ENCODE measurements at places on chromosomes 4 and X.

GRCh38 chr4:165515201-165515600, 136.4 kb downstream of the CPE start:
- no peak for DNase-seq

- peak; percentile 51 for DNase-seq
These were observed 9.0 kb upstream of the RPL34 start for GRCh38 chr4:108611365-108611764.

DNA sequence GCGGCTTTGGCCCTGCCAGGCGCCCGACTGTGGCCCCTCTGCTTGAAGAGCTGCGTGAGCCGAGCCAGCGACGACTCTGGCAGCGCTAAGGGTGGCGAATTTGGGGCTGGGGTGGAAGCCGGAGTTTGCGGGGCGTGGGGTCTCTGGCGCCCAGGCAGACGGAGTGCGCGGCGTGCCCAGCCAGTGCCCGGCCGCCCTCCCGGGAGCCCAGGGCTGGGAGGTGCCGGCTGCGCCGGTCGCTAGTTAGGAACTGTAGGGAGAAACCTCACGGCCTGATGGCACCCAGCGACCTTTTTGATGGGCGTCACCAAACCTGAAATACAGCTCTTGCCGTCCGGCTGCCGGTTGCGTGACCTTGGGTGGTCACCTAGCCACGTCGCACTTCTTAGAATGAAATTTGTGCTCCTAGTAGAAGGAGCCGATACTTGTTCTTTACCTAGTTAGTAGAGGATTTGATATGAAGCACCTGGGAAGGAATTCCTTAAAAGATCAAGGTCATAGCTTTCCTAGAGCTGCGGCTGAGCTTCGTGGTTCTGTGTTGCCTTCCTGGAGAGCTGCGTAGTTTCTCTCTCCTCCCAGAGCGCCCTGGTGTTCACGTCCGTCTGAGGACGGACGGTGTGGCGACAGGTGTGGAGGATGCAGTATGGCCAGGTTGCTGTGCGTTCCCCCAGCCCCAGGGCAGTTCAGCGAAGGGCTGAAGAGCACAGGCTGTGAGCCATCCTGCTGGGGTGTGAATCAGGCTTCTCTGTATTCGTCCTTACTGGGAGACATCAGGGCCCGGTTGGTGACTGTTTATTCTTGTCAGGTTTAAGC, 680 bp downstream of the MAEA start:
- DNase-seq = peak; percentile 31

DNA sequence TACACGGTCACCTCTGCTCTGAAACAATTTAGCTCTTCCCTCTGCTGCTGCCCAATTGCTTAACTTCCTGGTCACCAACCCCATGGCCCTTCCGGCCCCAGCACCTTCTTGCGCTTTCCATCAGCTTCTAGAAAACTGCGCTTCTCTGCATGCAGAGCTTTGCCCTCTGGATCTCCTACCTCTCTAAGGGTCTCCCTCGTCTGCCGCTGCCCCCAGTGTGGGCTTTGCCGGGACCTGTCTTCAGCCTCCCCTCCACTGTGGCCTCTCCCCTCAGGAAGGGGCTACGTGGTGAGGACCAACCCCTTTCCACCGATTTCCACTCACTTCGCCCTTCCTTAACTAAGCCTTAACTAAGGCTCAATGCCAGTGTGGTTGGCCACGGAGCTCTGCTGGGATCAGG, 94.6 kb downstream of the DCTD start:
- no peak for DNase-seq

- peak; percentile 91 for DNase-seq
These were observed 52.1 kb downstream of the PDGFRA start for GRCh38 chr4:54281054-54281766.

GRCh38 chr4:95124906-95125504, 367.2 kb downstream of the BMPR1B start:
- DNase-seq = peak; percentile 71

DNA sequence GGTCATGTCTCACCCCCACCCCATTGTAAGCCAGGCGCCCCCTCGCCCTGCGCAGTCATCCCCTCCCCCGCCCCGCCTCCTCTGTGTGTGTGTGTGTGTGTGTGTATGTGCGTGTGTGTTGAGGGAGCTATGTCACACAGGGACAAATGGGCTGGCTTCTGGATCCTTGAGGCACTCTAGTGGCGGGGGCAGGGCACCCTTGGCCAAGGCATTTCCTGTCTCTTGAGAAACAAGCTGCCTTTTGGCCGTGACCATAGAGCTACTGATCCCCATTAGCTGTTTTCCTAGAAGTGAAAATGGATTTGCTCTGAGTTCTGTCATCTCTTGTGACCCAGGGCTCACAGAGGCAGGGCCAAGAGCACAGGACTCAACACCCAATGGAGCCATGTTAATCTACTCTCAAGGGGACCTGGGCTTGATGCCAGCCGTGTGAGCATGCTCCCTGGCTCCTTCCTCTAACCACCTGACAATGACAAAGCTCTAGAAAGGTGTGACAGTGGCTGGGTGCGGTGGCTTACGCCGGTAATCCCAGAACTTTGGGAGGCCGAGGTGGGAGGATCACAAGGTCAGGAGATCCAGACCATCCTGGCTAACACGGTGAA, 162.5 kb upstream of the BCOR start:
- DNase-seq = peak; percentile 31

- DNase-seq = peak; percentile 28
These were observed 329.1 kb downstream of the GALNTL6 start for GRCh38 chr4:172142281-172142741.

DNA sequence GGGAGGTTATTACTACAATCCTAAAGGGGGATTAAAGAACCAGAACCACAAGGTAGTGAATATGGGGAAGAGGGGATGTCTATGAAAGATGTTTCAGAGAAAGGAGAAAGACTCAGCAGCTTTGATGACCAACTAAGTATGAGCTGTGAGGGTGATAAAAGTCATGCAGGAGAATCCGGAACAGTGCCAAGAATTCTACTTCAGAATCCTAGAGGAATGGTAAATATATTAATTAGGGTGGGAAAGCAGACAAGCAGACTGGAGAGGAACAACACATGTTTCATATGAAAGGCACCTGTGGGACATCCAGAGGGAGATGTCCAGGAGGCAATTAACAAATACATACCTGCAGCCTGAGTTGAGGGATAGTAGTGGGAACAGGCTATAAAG, 642.2 kb upstream of the DIPK2B start:
- no peak for DNase-seq

GRCh38 chr4:105946771-105947170, 51.5 kb downstream of the NPNT start:
- no peak for DNase-seq

DNA sequence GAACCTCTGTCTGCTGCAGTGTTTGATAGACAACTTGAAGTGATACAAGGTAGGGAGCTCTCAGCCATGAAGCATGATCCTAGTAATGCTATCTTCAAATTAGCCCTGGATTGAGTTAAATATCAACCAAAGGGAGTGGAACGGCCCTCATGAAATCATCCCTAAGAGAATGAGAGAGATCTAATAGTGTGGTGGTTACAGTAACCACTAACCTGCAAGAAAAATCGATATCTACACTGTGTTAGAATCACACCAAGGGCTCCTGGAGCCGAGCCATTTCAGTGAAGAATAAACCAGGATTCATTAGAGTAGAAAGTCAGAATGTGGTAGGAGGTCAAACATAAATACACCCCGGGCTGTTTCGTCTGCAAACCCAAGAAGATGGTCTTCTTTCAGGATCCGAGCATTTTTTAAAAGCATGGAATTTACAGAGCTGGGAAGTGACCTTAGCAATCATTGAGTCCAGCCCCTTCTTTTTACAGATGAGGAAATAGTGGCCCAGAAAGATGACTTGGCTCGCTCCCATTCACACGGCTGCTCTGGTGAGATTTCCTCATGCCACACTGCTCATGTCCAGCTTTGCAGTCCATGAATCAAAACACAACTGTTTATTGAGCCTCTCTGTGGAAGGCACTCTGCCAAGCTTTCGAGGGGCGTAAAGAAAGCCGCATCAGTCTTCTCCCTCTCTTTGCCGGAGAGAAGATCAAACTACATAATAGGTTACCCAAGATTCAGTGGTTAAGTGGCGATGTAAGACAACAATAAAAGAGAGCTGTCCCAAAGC, 5.5 kb upstream of the DCTD start:
- DNase-seq = no peak

DNA sequence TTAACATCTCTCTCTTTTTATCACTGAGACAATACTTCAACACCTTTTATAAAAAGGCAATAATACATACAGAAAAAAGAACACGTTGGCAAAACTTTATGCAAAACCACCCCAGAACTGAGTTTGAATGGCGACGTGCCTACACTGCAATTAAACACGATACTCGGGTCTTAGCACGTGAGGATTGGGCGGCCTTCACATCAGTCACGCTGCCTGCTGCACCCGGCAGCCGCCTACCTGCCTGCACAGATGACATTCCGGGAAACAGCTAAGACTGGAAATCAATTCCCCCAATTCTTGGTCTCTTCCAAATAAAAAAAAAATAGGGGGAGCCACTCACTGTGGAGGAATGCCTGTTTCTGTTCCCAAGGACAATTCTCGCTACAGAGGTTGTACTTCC, 68.2 kb downstream of the NYX start:
- no peak for DNase-seq

DNA sequence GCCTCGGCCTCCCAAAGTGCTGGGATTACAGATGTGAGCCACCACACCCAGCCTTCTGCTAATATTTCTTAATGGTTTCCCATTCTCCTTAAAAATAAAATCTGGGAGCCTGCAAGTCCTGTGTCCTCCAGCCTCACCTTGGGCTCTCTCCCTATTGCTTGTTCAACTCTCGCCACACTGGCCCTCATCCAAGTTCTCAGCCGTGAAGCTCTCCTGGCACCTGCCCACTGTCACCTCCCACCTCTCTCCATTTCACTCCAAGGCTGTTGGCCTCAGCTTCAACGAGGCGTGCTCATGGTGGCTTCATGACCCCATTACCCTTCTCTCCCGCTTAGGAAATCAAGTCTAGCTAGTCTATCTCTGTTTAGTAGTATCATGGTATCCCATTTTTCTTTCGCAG, 9.5 kb upstream of the ETNPPL start:
- no peak for DNase-seq

GRCh38 chr4:169099771-169100180, 89.7 kb upstream of the CBR4 start:
- peak; percentile 27 for DNase-seq

DNA sequence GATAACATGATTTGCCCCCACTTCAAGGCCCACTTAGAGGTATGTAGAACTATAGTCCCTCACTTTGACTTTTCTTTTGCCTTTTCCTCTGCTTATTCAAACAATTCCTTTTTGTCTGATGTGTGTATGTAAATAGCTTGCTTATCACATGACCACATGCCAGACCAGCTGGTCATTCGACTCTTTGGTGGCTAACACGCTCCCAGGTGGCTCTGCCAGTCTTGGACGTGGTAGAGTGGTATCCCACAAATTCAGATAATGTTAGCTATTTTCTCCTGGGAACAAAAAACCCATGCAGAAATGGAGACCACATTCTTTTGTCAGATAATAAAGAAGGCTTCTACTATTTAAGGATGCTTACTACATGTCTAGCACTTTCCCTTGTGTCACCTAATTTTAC, 47.9 kb downstream of the ARHGAP24 start:
- no peak for DNase-seq

- DNase-seq = no peak
These were observed 145.8 kb upstream of the SPRY1 start for GRCh38 chr4:123250843-123251242.

DNA sequence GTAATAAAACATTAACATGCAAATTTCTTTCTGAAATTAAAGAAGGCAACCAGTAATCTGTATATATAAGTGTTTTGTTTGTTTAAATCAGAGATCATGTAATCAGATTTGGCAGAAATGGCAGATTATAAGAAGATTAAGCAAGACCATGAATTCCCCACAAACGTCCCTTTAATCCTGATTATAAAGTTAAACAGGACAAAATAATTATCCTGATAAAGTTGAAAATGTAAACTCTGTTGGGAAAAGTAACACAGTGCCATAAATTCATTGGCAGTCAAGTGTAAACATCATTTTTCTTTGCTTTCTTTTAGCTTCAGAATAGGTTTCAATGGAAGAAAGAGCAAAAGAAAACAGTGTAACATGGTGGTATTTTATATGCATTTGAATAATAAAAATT, 256.3 kb downstream of the KCNIP4 start:
- DNase-seq = no peak

- no peak for DNase-seq
These were observed 1312.6 kb downstream of the PCDH18 start for GRCh38 chr4:136219592-136220125.

DNA sequence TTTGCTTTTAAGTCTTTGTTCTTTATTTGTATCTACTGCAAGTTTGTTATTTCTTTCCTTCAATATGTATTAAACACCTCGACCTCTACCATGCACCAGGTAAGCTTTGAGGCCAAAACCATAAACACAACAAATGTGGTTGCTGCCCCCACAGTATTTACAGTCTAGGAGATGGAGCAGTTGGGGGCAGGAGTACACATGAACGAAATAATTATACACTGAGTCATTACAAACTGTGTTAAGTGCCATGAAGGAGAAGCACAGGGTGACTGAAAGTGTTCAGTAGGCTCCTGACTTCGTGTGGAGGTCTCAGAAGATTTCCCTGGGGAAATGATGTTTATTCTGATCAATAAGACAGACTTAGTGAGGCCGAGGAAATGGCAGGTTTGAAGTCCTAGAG, 30.3 kb downstream of the SLC25A43 start:
- DNase-seq = peak; percentile 4

DNA sequence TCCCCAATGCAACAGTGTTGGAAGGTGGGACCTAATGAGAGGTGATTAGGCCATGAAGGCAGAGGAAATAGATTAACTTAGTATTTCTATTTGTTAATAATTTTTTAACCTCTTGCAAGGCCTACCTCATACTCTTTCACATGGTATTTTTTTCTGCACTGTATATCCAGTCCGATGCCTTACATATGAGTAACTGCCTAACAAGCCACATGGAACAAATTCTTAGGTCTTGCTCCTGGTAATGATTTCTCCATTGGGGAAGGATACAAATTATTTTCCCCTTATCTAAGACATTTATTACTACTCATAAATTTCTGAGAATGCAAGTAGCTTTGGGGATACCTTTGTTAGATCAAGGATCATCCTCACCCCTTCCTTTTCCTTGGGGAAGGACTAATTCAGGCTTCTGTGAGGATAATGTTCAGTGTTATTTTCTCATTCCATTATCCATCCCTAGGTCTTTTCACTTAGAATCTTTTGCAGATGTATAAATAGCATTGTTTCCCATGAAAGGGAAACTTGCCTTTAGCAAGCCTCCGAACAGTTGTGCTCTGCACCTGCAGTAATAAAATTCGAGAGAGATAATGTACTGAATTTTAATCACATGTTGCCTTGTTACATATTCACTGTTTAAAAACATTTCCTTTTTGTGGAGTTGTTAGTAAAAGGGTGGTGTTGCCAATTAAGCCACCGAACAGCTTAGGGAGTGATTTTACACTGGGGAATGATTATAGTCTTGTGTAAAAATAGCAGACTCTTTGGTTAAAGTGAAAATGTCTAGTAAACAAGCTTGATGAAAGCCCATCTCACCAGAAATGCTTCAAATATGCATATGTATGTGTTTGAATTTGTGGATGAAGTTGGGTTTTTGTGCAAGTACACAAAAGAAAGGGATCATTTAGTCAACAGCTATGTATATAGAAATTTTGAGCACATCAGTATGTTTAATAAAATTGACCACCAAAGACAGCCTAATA, 89.9 kb downstream of the CFAP299 start:
- DNase-seq = no peak

- DNase-seq = no peak
These were observed 82.8 kb downstream of the TAB3 start for GRCh38 chrX:30806187-30806728.
